ENCODE measurements at places on chromosomes 16 and 17.

DNA sequence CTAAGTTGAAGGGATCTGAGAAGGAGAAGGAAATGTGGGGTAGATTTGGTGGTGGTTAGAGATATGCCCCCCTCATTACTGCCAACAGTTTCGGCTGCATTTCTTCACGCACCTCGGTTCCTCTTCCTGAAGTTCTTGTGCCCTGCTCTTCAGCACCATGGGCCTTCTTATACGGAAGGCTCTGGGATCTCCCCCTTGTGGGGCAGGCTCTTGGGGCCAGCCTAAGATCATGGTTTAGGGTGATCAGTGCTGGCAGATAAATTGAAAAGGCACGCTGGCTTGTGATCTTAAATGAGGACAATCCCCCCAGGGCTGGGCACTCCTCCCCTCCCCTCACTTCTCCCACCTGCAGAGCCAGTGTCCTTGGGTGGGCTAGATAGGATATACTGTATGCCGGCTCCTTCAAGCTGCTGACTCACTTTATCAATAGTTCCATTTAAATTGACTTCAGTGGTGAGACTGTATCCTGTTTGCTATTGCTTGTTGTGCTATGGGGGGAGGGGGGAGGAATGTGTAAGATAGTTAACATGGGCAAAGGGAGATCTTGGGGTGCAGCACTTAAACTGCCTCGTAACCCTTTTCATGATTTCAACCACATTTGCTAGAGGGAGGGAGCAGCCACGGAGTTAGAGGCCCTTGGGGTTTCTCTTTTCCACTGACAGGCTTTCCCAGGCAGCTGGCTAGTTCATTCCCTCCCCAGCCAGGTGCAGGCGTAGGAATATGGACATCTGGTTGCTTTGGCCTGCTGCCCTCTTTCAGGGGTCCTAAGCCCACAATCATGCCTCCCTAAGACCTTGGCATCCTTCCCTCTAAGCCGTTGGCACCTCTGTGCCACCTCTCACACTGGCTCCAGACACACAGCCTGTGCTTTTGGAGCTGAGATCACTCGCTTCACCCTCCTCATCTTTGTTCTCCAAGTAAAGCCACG is 28.3 kb downstream of the STH start:
- DNase-seq: no peak

DNA sequence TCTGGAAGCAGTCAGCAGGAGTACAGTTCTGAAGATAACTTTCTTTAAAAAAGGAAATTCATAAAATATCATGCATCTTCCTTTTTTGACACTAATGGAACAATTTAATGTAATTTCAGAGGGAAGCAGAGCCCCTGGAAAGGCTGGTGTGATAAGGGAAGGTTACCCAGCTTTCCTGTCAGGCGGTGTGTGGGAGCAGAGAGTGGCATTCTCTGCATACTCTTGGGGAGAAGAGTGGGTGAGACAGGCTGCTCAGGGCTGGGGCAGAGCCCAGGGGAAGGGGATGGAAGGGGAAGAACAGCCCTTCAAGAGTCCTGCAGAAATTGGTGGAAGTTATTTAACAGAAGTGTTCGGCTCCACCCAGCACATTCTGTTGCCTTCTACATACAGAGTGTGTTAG is 84.7 kb downstream of the PRKCB start:
- no peak for DNase-seq

DNA sequence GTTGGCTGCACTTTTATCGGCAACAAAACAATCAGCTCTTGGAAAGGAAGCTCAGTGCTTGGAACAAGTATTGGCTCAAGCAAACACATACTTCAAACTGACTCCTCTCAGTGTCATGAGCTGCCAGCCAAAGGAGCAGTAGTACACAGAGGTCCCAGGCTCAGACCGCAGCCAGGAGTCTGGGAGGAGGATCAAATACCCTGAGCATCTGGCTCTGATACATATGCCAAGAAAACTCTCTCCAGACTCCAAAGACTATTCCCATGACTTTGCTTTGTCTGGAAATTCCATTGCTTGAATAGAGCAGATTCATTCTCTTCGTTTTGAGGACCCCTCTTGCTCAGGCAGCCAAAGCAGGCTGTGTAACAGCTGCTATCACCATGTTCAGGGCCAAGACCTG is 501.6 kb upstream of the PSMD7 start:
- DNase-seq: no peak

DNA sequence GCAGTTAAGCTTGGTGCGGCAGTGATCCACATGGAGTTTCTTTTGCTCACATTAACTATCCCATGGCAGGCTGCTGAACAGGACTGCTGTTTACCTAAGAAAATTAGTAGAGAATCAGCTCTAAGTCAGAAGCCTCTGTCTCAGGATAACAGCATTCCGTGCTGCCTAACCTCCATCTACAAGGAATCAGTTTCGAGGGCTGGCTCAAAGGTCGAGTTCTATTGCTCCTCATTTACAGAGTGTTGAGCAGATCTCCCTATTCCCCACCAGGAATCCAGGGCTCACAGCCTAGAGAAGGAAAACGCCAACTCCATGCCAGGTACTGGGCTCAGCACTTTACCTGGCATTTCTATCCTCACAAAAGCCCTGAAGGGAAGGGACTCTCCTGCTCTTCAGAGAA is 9.9 kb downstream of the GINS2 start:
- DNase-seq: no peak

DNA sequence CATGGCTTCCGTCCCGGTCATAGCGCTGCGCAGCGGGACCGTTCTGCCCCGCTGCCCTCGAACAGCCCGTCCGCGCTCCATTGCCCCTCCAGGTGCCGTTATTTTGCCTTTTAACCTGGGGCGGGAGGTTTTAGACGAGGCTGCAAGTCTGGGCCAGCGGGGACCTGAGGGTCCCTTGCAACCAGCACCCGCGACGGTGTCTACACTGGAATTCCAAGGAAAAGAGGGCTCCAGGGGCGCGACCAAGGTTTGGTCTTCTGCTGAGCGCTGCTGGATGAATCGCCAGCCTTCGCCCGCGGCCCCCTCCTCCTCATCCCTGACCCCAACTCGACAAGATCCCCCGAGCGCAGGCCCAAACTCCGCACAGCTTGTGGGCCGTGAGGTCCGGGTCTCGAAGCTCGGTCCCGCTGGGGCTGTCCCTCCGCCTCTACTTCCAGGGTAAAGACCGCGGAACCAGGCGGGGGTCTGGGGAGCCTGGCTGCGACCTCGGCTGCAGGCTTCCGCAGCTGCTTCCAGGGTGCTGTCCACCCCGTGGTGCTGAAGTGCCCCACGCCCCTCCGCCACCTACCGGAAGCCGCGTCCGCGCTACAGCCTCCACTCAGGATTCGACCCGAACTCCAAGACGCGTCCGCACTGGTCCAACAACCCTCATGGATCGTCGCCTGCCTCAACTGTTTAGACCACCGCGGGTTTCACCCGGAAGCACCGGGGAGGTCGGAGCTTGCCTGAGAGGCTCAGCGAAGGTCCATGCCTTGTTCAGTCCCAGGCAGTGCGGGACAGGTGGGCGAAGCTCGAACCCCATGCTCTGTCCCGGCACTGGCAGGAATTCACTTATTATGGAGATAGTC is 10.1 kb upstream of the CA4 start:
- DNase-seq: no peak

GRCh38 chr16:336269-336668 is 16.3 kb downstream of the AXIN1 start:
- no peak for DNase-seq

DNA sequence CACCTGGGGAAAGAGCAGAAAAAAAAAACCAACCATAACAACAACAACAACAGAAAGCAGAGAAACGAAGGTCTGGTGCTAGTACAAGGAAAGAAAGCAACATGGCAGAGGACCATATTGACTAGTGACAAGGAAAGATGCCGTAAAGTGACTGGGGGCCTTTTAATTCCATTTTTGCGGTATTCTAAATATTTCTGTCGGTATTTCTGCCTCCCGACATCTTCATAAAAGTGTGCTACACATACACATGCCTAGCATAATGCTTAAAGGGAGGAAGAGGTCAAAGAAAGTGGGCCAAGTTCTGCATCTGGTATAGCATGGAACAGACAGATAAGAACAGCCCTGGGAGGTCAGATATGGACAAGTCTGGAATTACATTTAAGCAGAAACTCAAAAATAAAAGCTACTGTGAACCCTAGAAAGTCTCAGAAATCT is 19.5 kb upstream of the RNF43 start:
- DNase-seq: no peak

DNA sequence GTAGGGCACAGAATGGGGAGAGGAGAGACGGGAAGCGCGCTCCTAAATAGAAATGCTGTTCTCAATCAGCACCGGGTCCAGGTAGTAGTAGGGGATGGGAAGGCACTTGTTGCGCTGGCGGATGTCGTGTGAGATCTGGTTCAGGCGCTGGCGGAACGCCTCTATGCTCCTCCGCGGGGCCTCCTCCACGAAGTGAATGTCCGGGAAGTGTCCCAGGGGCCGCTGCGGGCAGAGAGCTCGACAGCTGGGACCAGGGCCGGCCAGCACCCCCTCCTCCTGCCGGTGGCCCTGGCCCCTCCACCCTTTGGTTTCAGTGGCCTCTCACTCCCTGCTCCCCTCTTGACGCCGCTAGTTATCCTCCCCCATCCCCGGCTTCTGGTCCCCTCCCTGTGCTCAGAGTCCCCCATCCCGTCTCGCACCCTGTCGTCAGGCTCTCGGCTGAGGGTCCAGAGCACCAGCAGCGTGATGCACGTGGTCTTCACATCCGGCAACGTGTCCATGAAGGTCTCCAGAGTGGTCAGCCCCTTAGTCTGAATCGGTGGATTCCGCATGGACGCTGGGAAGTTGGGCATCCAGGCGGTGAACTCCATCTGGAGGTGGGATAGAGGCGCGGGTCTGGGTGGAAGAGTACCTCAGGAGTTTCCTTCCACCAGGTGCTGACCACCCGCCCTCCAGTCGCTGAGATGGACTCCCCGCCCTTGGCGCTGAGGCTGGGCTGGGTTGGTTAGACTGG is 14.6 kb downstream of the ALOX12B start:
- DNase-seq: no peak

DNA sequence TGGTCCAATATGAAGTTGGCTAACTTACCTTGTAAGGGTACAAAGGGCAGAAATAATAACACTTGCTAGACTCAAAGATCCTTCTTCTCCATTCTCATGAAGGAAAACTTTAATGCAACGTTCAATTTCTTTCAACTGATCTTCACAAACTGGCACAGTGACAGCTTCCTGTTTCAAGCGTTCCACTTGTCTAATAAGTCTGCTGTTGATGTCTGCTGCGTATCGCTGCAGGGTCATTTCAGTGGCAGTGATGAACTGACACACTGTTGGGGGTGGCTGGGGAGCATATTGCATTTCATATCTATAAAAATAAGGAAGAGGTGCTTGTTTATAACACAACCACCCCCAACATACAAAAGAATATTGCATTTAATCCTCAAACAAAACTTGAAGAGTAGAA is 33.5 kb upstream of the ARL6IP1 start:
- no peak for DNase-seq

GRCh38 chr17:56781906-56782305 is 51.8 kb downstream of the C17orf67 start:
- DNase-seq: no peak
